MG63 (cell line): ENCODE measurements at places on chromosomes 1 and 21.
A peak's percentile ranks its signal among the peaks of the same experiment; 100 is the strongest.

- DNase-seq, result peak; percentile 99
These were observed 16.0 kb downstream of the DHRS3 start for GRCh38 chr1:12601700-12602658.

DNA sequence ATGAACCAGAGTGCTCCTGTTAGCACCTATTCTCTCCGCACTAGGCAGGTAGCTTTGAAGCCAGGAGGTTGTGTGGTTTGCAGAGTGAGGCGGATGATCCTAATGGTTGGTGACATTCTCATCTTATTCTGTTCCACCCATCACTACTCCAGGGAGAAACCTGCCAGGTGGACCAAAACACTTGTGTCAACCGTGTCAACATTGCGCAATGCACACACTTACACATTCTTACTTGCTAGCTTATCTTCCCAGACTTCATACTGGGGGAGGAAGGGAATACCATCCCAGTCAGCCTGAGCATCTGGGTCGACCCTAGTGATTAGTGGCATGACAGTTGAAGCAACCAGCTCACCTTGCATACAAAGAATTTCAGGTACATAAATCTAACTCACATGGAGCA, 236.9 kb downstream of the RPS6KC1 start:
- no peak for DNase-seq

GRCh38 chr1:47382399-47382983, 33.6 kb upstream of the FOXE3 start:
- no peak for DNase-seq

DNA sequence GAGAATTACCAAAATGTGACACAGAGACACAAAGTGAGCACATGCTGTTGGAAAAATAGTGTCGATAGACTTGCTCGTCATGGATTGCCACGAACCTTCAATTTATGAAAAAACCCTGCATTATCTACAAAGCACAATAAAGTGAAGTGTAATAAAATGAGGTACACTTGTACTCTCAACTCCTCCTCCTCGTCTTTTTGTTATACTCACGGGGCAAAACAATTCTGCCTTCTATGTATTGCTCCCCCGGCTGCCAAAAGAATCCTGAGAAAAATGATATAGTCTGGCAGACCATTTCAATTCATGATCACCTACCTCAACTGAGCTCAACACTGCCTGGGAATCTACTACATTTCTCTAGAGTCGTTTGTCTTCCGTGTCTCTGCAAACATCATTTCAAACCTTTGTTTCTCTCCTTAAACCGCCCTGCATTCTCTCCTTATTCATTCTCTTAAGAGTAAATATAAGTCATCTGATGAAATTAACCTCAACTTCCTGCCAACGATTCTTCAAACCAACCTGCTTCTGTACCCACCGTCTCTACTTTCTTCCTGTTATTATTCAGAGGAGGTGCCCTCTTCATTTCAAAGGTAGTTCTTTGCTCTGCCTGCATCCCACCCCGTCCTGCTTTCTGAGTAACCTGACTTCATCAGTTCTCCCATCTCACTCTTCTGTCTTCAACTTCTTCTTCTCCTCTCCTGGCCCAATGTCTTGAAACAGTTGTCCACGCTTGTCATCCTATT, 12.9 kb upstream of the IL19 start:
- DNase-seq, result no peak

DNA sequence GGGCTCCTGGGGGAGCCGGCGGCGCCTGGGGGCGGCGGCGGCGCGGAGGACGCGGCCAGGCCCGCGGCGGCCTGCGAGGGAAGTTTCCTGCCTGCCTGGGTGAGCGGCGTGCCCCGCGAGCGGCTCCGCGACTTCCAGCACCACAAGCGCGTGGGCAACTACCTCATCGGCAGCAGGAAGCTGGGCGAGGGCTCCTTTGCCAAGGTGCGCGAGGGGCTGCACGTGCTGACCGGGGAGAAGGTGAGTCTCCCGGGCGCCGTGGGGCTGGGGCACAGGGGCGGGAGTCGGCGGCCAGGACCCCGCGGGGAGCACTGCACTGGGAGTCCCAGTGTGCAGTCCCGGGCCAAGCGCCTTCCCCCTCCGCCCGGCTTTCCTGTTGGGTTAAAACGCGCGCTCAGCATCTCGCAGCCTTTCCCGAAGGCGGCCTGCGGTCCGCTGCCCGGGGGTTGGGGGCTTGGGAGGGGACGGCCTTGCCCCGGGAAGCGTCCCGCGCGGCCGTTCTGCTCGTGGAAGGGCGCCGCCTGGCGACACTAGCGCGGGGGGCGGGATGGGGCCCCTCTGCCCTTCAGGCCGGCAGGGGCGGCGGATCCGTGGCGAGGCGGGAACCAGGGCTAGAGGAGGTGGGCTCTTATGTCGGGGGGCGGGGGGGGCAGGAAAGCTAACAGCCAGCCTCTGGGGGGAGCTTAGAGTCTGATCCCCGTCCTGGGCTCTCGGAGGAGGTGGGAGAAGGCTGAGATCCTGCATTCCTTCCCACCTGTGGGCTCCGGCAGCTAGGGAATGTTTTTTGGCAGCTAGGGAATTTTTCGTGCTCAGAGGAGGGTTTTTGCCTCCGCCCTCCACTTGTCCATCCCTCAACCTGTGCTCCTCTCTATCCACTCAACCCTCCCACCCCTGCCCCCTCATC, 1.1 kb downstream of the HUNK start:
- peak; percentile 44 for DNase-seq

DNA sequence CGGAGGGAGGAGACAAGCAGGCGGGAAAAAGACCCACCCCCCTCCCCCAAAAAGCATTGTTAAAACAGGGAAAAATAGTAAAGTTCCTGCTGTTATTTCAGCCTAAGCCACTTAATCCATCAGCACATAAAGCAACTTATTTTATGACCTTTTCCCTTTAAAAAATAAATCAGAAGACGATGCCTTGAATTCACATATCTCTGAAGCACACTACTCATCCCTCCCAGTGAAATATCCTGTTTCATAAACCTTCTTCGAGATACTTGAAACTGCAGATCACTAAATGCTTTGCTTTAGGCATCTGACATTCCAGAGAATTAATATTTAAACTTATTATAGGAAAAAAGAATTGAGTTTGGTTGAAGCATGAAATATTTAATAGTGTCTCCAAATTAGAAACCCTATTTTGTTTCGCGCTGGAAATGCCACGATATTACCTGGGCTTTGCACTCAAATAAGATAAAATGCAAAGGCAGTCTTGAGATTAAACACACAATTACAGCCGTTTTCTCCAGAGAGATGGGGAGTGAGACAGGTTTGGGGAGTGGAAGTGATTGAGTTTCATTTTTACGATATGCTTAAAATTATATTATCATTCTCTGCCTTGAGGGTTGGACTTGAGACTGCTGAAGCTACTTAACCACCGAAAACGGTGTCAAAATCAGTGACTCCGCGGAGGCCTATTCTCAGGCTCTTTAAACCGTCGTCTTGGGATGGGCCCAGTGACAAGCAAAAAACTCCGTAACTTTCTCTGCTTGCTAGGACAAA, 9.3 kb downstream of the GLIS1 start:
- no peak for DNase-seq

GRCh38 chr1:45452503-45452902, 38.5 kb downstream of the TESK2 start:
- no peak for DNase-seq

GRCh38 chr1:219422811-219423598, 189.9 kb downstream of the ZC3H11B start:
- no peak for DNase-seq

- DNase-seq, result peak; percentile 78
These were observed 35.1 kb upstream of the ERRFI1 start for GRCh38 chr1:8061210-8061609.

GRCh38 chr1:218699421-218699820, 354.3 kb downstream of the TGFB2 start:
- no peak for DNase-seq

GRCh38 chr21:15722591-15723324, 7.0 kb upstream of the USP25 start:
- DNase-seq, result no peak

- no peak for DNase-seq
These were observed 81.9 kb upstream of the EDN2 start for GRCh38 chr1:41566274-41566885.

DNA sequence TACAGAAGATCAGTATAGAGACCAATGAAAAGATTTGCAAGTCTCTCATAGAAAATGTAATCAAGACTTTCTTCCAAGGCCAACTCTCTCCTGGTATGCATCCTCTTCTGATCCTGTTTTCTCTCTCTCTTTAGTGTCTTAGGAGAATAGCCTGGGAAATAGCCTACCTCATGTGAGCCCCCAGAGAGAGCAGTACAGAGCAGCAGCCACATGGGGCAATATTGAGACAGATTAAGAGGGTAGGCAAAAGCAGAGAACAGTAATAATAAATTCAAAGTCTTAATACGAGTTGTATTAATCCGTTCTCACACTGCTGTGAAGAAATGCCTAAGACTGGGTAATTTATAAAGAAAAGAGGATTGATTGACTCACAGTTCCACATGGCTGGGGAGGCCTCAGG, 61.4 kb downstream of the RNASEL start:
- no peak for DNase-seq

GRCh38 chr1:90340606-90341005, 345.7 kb downstream of the ZNF326 start:
- no peak for DNase-seq

GRCh38 chr1:9477535-9477934, 61.7 kb upstream of the SLC25A33 start:
- no peak for DNase-seq

DNA sequence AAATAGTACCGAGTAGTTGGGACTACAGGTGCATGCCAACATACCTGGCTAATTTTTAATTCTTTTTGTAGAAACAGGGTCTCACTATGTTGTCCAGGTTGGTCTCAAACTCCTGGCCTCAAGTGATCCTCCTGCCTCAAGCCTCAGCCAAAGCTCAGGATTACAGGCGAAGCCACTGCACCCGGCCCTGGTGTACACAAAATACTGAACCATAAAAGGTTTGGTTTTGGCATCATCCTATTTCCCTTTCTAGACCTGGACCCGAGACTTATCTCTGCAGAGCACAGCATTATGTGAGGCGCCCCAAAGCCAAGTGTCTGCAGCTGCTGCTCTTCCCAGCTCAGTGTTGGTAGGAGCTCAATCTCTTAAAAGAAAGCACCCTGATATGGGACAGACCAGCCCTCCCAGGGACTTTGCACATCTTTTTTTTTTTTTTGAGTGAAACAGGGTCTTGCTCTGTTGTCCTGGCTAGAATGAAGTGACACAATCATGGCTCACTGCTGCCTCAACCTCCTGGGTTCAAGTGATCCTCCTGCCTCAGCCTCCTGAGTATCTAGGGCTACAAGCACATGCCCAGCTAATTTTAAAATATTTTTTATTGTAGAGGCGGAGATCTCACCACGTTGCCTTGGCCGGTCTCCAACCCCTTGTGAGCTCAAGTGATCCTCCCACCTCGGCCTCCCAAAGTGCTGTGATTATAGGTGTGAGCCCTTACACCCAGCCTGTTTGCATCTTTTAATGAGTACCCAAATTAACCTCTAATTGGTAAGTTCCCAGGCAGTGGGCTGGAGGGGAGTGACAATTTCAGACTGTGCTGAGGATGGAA, 20.4 kb downstream of the TEX35 start:
- DNase-seq, result no peak

DNA sequence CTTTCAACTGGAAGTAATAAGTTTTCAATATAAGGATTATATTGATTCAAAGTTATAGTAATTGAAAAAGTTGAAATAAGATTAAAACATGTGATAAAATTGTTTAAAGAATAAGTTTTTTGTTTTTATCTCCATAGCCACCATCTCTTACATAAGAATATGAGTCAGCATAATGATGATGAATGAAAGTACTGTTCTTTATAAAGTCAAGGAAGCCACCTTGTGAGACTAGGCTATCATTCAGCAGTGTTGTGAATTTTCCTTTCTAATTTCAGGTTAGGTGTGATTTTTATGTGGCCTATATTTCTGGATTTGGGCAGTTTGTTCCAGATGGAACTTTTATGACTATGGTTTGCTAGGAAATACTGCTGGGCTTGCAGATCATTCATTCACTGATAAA, 22.4 kb upstream of the ASB17 start:
- no peak for DNase-seq

DNA sequence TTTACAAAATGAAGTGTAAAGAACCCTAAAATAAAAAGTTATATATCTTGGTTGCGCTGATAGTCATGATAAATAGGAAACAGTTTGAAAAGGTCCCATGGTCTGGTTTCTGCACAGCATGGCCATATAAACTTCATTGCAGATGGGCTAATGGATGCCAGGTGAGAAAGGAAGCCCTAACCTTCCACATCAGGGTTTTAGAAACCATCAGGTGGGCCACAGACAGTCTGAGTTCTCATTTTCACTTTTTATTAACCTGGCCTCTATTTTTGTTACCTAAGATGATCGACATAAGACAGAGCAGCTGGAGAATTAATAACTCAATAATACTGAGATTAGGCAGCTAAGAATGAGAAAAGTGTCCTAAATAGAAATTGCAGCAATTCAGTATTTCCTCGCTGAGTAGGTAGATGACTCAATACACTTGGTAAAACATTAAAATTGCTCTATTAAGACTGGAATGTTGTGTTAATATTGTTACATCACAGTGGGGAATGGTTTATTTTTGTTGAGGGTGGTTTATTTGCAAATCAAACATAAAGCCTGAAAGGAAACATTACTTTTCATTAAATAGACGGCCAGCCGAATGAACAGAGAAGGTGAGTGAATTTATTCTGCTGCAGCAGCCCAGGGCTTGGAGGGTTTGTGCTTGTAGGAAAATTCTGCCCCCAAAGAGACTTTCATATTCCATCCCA, 21.1 kb downstream of the C1orf21 start:
- DNase-seq, result peak; percentile 2

DNA sequence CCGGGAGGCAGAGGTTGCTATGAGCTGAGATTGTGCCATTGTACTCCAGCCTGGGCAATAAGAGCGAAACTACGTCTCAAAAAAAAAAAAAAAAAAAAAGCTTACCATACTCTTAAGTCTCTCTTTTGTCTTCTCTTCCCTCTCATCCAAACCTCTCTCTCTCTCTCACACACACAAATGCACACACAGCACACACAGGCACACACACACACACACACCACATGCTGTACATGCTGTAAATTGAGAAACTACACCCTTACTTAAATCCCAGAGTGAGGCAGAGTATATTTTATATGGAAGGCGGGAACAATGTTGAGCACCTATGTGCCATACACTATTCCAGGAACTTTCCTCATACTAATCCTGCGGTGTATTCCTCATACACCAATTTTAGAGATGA, 6.5 kb downstream of the MCOLN3 start:
- no peak for DNase-seq

- DNase-seq, result no peak
These were observed 63.0 kb upstream of the RGS7 start for GRCh38 chr1:241419986-241420385.

DNA sequence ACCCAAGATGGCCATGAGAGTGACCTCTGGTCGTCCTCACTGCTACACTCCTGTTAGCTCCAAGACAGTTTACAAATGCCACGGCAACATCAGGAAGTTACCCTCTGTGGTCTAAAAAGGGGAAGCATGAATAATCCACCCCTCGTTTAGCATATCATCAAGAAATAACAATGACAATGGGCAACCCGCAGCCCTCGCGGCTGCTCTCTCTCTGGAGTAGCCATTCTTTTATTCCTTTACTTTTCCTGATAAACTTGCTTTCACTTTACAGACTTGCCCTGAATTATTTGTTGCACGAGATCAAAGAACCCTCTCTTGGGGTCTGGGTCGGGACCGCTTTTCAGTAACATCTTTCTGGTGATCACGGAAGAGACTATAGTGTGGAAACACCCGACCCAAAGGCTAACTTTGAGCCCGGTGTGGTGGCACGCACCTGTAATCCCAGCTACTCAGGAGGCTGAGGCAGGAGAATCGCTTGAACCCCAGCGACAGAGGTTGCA, 19.8 kb upstream of the COX20 start:
- no peak for DNase-seq
